ENCODE measurements at places on chromosomes 4 and X.

- DNase-seq: no peak
These were observed 425.8 kb upstream of the PABPC4L start for GRCh38 chr4:134627366-134627765.

GRCh38 chr4:51866835-51867234 is 23.9 kb downstream of the DCUN1D4 start:
- DNase-seq: no peak

- DNase-seq: no peak
These were observed 124.5 kb upstream of the NOCT start for GRCh38 chr4:138890891-138891570.

- DNase-seq: no peak
These were observed 1999.0 kb downstream of the ARAP2 start for GRCh38 chr4:34245276-34245675.

DNA sequence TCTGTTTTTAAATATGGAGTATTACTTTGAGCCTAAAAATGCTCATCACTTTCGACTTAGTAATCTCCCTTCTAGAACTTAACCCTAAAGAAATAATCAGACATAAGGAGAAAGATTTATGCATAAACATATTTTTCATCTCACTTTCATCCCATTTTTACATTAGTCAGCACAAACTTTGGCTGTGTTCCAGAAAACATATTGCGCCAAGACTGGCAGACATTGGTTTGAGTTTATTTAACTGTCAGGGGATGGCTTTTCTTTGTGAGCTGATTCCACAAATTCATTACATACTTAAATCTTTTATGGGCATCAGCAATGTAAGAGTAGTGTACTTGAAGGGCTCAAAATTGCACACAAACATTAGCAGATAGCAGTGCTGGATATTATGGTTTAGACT is 23.7 kb downstream of the MAOA start:
- no peak for DNase-seq

DNA sequence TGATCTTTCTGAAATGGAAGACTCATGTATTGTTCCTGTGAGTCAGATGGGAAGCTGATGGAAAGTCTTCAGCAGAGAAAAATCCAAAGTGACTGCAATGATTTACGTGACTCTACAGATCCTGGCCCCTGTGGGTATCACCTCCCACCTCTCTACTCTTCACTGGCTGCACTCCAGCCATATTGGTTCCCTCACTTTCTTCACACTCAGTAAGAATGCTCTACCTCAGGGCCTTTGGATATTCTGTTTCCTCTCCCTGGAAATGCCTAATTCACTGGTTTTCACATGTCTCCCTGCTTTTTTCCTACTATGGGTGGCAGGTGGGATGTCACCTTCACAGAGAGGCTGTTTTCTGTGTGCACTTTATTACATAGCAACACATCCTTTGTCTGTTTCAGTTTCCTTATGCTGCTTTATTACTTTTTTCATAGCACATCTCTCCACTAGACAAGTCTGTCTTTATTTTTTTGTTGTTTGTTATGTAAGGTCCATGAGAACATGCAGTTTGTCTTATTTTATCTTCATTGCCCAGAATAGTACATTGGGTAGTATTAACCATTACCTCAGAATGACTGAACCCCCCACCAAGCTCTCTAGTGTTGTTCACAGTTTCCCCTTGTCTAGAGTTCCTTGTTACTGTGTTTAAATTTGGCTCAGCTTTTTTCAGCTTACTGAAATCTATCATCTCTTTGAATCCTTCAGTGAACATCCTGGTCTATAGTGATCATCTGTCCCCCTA is 57.6 kb upstream of the CLNK start:
- DNase-seq: no peak

DNA sequence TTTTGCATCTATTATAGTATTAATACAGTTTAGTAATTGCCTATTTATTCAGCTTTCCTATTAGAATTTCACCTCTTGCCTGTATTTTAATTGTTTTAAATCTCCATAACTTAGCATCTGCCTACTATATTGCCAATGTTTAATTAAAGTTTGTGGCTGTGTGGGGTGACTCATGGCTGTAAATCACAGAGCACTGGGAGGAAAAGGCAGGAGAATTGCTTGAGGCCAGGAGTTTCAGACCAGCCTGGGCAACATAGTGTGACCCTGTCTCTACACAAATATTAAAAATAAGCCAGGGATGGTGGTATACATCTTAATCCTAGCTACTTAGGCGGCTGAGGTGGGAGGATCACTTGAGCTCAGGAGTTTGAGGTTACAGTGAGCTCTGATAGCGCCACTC is 14.5 kb upstream of the CCSER1 start:
- no peak for DNase-seq

- DNase-seq: no peak
These were observed 74.3 kb downstream of the CAMK2D start for GRCh38 chr4:113687067-113687718.

DNA sequence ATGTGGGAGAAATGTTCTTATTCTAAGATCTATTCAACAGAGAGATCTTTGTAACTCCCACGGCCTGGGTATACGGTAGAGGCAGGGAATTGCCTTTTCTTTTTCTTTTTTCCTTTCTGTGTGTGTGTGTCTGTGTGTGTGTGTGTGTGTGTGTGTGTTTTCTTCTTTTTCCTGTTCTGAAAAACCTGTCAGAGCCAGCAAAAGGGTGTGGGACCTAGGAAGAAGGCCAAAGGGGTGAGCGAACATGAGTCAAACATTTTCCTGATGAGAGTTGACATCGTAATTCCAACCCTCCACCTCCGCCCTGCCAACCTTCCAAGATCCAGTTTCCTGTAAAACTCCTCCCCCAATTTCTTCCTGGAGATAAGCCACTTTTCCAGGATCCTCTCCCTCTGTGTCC is 2.8 kb upstream of the CHIC2 start:
- no peak for DNase-seq

DNA sequence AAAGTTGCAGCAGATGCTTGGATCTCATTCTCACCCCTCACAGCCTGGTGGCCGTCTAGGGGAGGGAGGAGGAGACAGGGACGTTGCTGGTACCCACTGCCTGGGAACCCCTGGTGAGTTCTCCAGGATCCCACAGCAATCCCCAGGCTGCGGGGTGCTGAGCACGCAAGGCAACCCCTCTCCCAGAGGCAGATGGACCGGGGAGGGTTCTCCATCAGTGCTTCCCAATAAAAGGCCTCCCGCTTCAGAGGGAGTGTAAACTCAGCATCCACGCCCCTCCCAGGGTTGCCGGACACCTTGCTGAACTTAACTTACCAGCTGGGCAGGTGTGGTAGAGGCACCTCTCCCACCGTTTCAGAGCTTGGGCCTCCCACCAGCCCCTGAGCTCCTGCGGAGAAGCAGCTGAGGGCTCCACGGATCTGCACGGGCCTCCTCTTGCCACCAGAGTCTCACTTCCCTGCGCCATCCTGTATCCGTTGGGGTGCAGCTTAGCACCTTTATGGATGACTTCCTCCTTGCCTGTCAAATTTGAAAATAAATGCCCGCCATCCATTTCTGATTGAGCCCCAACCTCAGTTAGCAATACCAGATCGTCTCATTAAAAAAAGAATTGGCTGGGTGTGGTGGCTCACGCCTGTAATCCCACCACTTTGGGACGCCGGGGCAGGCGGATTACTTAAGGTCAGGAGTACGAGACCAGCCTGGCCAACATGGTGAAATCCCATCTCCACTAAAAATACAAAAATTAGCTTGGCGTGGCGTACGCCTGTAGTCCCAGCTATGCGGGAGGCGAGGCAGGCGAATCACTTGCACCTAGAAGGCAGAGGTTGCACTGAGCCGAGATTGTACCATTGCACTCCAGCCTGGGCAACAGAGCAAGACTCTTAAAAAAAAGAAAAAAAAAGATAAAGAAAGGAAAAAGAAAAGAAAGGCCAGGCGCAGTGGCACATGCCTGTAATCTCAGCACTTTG is 14.8 kb upstream of the TBC1D14 start:
- no peak for DNase-seq

DNA sequence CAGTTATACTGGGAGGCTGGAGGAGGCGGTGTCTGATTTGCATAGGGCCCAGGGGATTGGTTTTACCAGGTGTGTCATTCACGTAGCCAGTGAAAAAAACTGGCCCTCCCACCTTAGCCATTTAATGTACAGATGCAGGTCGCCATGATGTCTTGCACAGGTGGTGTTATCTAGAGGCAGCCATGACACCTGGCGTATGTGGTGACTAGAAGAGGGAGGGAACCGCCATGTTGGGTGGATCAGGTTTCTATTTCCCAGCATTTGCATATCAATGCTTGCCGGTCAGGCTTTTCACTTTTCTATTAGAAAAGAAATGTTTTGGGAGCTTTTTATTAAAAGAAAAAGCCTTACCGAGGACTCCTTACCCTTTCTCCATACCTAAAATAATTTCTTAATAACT is 523.4 kb downstream of the ADGRL3 start:
- no peak for DNase-seq

DNA sequence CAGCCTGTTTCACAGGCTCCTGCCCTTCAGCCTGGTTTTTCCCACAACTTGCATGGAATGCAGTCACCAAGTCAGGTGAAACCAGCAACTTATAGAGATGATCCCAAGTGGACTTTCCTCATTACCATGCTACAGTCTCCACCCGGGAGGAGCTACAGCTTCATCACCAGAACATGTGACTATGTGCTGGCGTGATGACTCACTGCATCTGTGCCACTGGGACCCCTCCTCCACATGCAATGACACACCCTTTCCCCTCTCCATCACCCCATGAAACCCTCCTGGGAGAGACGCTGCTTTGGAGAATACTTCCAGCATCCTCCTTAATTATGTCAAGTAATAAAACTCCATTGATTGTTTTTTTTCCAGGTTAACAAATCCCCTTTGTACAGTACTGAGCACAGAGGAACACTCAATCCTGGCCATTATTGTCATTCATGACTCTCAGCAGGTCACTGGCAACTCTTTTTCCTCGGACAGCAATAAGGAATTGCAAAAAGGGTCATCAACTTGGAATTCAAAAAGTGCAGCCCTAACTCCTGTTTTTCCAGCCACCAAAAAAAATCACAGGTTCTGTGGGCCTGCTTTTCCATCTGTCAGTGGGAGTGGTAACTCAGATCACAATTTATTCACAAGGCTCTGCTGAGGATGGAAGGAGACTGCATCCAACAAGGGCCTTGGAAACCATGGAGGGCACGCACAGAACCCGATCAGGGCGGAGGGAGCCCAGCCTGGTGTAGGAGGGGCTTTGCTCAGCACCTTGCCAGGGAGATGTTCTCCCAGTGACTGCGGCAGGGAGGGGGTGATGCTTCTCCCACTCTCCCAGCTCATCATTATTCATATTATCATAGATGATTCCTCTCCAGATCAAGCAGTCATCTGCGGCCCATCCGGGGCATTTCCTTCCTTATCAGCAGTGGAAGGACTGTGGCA is 17.4 kb downstream of the QDPR start:
- DNase-seq: no peak

DNA sequence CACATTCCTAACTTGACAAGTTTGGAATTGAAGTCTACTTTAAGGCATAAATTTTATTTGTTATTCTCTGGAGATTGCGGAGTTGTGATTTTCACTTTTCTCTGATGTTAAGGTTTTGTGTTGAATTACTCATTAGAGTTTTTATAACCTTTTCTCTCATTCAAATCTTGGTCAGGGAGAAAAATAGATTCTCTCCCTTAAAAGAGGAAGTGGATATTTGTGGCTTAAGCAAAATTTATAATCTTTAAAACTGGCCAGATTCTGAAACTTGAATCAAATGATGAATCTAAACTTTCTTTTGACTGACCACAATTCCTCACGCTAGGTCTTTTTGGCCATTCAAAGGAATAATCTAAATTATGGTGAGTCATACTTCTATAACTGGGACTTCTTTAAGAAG is 361.4 kb downstream of the TEX13C start:
- DNase-seq: no peak

- DNase-seq: no peak
These were observed 310.1 kb upstream of the SPOCK3 start for GRCh38 chr4:167544391-167544790.

DNA sequence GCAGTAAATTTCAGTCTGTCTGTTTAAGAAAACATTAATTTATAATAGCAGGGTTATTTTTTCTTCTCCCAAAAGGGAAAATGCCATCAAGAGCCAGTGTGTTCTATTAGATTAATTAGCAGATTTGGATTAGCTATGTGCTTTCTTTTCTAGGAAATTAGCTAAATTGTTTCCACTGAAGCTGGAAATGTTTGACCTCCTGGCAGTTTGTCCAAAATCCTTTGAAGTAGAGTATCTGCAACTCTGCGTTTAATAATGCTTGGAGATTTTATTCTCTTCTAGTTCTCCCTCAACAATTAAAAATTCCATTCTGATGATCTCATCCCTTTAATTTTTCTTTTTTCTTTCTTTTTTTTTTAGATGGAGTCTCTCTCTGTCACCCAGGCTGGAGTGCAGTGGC is 27.1 kb upstream of the HOPX start:
- no peak for DNase-seq

GRCh38 chr4:82429728-82430192 is 502 bp downstream of the HNRNPDL start:
- DNase-seq: peak; percentile 79

GRCh38 chr4:98516042-98516440 is 142.4 kb downstream of the TSPAN5 start:
- DNase-seq: no peak

DNA sequence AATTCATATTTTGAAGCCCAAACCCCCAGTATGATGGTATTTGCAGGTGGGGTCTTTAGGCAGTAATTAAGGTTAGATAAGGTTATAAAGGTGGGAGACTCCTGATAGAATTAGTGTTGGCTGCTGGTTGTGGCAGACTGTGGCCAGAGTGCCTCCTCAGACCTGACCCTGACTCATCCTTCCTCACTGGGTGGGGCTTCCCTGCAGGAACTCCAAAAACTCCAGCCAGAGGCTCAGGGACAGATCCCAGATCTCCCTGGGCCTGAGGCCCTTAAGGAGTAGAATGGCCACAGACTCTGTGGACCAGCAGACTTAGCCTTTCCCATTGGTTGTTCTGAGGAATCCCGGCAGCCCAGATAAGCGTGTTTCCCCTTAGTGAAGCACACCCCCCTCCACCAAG is 463.0 kb upstream of the CPEB2 start:
- DNase-seq: no peak

GRCh38 chr4:32744211-32744610 is 2024.0 kb downstream of the PCDH7 start:
- DNase-seq: no peak

DNA sequence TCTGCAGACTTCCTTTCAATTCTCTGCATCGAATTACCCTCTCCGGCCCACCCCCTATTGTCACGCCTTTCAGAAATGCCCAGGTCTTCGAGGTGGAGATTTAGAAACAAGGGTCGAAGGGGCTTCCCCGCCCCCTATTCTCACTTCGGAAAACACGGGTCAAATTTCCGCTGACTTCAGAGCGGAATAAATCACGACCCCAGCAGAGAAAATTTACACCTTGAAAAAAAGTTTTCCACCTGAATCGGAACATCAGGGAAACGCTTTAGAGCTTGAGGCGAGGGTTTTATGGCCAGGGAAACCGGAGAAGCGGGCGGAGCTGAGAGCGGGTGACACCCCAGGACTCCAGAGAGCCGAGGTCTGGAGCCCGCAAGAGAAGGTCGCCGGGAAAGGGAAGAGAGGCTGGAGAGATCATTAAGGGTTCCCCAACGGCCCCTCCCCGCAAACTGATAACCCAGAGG is 1.6 kb downstream of the SHISA3 start:
- DNase-seq: no peak

DNA sequence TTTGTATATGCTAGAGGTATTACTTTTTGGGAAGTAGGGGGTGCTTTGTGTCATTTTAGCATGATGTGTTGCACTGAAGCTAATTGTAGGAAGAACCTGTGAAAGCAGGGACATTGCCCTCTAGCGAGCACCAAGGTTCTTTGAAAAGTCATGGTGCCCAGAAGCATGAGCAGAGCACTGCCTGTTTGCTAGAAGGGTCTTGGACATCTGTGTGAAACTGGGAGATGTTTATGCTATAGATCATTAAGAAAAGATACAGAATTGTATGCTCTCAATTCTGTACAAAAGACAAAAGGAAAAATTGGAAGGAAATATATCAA is 14.7 kb downstream of the GRPR start:
- DNase-seq: no peak
